ENCODE measurements at places on chromosomes 16 and 17.

- DNase-seq: no peak
Measured at GRCh38 chr17:80789356-80789902, 202.2 kb upstream of the CHMP6 start.

- DNase-seq: no peak
Measured at GRCh38 chr16:83955218-83956130, 2.4 kb downstream of the OSGIN1 start.

DNA sequence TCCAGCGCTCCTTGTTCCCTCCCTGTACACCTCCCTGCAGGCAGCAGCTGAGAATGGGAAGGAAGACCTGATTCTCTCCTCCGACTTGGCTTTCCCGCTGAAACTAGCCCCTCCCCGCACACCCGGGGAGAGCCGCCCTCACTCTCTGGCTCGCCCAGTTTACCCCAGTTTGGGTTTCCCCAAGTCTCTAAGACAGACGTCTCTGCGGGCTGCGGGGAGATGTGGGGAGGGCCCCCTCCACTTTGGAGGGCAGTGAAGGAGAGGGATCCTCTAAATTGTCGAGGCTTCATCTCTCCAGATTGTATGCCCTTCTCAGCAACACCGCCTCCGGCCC lies 797 bp downstream of the GRB7 start:
- DNase-seq: peak; percentile 46

DNA sequence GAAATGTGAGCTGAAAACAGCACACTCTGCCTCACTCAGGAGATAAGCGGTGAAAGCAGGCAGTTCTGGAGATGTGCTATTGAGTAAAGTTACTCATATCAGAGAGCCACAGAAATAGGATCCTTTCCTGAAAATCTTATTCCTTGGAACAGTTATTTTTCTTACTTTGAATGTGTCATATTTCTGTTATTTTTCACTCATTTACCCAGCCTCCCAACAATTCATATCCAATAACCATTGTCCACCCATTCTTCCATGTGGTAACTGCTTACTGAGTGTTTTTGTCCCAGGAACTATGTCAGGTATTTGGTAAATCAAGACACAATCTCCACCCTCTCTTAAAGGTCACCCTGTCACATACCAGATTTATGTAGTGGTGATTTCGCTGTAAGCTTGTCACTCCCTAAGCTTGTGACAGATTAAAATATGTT lies 144.9 kb downstream of the PARN start:
- DNase-seq: no peak

DNA sequence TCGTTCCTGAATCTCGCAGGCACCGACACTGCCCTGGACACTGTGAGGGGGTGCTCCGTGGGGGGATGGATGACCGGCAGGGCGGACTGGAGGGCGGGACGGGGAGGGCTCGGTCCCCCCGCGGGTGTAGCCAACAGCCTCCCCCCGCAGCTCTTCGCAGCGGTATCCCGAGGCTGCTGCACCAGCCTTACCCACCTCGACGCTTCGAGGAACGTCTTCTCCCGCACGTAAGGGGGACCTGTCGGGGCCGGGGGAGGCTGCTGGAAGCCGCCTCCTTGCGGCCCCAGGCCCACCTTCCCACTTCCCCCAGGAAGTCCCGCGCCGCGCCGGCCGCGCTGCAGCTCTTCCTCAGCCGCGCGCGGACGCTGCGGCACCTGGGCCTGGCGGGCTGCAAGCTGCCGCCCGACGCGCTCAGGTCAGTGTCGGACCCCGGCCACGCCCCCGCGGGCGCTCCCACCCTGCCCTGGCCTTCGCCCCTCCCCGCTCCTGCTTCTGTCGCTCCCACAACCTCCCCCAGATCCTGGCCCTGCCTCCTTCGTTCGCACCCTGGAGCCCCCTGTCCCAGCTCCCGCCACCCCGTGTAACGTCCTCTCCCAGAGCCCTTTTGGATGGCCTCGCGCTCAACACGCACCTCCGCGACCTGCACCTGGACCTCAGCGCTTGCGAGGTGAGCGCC lies 3.3 kb downstream of the CARMIL2 start:
- no peak for DNase-seq

DNA sequence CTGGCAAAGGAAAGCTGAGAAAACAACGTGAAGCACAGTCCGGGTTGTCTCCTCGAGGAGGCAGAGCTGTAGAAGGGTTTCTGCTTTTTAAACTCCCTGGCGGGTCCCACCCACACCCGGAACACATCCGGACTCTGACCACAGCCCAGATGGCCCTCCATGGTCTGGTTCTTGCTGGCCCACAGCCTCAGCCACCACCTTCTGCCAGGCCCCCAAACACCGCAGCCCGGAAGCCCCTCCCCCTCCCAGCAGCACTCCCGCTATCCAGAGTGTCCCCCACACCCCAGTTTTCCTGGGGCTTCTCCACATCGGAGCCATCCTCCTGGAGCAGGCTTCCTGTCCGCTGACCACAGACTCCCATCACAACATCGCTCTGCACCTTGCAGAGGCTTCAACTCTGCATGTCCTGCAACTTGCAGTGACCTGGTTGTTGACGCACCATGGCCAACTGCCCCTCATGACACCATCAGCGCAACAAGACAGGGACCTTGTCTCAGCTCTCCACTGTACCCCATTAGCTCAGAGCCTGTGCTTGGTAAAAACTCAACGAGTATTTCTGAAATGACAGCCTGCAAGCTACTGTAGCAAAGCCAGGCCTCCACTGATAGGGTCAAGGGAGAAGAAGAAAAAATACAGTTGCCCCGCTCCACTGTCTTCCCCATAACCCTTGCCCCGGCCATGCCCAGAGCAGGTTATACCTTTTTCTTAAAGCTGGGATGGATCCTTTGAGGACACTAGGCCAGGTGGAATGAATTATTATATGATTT lies 129.8 kb downstream of the C16orf78 start:
- no peak for DNase-seq

DNA sequence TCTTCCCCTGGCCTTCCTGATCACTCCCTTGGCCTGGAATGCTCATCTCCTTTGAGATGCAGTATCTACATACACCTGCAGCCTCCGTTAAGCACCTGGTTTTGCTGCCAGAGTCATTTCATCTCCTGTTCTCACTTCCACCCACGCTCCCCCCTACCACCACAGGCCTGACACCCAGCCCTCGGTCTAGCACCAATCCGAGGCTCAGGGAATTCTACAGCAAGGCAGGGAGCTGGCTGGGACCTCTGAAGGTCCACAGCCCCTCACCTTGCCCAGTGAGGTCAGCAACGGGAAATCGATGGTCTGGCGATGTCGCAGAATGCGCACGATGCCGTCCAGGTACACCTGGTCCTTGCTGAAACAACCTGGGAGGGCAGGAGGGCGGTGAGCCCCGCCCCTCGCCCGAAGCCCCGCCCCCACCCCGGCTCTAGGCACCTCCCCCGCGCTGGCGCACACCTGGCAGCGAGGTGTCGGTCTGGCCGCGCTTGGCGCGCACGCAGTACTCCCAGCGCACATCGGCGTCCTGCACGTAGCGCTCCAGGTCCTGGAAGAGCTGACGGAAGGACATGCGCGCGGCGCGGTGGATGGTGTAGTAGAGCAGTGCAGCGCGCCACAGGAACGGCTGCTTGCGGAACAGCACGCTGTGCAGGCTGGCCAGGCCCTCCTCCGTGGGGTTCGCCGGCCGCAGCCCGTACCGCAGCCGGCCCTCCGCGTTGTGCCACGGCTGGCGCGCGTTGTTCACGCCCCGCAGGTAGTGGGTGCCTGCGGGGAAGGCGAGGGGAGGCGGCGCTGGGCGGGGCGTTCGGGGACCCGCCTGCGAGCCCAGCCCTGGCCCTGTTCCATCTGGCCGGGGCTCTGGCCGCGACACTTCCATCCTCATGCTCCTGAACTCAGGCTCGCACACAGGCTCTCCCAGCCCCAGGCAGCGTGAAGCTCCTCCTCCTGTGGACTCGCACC lies 5.7 kb downstream of the MATCAP1 start:
- peak; percentile 78 for DNase-seq

- DNase-seq: no peak
Measured at GRCh38 chr16:1050516-1050915, 22.0 kb upstream of the SSTR5 start.

- no peak for DNase-seq
Measured at GRCh38 chr17:79470754-79471153, 140.1 kb downstream of the RBFOX3 start.

DNA sequence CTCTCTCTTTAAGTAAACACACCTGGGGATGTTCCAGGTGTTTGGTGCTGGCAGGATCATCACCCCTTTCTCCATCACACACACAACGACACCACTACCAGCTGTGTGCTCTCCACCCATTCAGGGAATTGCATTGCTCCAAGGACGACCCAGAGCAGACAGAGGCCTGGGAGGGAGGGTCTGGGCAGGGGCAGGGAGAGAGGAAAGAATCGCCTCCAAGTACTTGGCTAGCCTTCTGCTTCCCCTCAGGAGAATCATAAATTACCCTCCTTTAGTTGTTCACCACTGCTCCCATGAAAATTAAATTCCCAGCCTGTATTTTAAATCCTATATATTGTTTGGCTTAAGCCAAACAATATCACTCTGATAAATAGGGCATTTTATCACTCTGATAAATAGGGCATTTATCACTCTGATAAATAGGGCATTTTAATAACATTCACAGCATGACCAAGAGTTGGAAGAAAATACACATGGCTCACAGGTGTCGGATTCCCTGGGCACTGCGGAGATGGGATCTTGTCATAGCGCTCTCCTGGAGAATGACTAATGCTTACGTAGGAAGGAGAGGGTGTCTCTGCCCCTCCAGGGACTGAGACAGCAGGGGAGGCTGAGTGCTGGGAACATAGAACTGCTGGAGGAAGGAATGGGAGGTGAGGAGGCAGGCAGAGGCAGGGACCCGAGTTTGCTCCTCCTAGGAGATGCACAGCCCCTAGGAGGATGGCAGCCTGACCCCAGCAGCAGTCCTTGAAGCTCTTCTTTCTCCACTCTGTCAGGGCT lies 673.6 kb downstream of the HS3ST4 start:
- DNase-seq: peak; percentile 57
